IMR-90 (cell line): ENCODE measurements at places on chromosomes 1 and 21. TPM values are rescaled to one million over a fixed set of nuclear protein-coding genes. Genes with fewer than 3 reads are reported as not detected.

LRRC53 gene
- total RNA-seq: not detected in 2 replicates

ERICH3 gene
- not detected in 2 replicates for total RNA-seq

TNFSF18 gene
- total RNA-seq: 0.18 and 0.28 TPM in 2 replicates

RIT1 gene
- 46.8 and 52.2 TPM in 2 replicates for total RNA-seq

TAS1R1 gene
- total RNA-seq: not detected in 2 replicates

S100A12 gene
- total RNA-seq: not detected in 2 replicates

KCNE1 gene
- 0.83 and 0.90 TPM in 2 replicates for total RNA-seq

VHLL gene
- total RNA-seq: 0.28 TPM in 1 of 2 replicates, not detected in the other

TPRG1L gene
- total RNA-seq: 25.3 and 25.6 TPM in 2 replicates

CFAP57 gene
- 0.28 and 0.36 TPM in 2 replicates for total RNA-seq

AGBL4 gene
- not detected in 2 replicates for total RNA-seq

KCNE2 gene
- not detected in 2 replicates for total RNA-seq

COL9A2 gene
- total RNA-seq: 0.56 and 0.90 TPM in 2 replicates

AGL gene
- total RNA-seq: 7.0 and 12.2 TPM in 2 replicates

FLG gene
- total RNA-seq: not detected in 2 replicates

DNA sequence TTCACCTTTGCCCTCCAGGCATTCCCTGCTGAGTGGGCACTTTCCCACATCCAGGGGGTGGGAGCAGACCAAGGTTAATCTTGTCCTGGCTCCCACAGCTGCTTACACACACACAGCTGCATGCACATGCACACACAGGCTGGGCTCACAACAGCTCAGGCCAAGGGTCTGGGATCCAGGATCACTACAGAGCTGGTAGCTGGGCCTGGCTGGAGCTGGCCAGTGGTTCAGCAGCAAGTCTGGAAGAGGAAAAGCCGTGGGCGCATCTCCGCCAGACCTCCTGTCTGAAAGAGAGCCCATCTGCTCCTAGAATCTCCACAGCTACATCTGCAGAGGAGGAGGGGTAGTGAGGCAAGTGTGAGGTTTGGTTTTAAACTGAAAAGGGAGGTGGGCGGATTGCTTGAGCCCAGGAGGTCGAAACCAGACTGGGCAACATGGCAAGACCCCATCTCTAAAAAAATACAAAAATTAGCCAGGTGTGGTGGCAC, 3.8 kb downstream of the CDK18 start:
- no peak for DNase-seq

DNA sequence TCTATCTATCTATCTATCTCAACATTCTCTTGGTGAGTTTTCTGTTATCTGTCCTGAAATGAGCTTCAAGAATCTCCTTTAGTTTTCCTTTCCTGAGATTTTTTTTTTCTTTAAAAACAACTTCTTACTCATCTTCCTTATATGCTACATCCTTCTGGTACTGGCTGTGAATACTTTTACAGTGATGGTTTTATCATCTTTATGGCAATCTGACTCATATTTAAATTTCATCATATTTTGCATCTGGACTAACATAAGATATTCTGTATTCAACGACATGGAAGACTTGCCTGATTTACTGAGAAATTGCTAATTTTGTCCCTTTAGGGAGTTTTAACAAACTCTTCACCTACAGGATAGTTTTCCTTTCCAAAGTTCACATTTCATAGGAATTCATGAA, 33.0 kb downstream of the PDE4B start:
- DNase-seq: peak; percentile 89

DNA sequence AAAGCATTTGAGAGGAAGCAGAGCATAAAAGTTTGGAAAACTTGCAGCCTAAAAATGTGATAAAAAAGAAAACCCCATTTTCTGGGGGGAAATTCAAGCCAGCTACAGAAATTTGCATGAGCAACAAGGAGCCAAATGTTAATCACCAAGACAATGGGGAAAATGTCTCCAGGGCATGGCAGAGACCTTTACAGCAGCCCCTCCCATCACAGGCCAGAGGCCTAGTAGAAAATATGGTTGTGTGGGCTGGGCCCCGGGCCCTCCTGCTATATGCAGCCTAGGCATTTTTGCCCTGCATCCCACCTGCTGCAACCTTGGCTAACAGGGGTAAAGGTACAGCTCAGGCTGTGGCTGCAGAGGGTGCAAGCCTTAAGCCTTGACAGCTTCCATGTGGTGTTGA, 299.6 kb upstream of the NCAM2 start:
- DNase-seq: no peak

GRCh38 chr1:242187171-242187570, 188.3 kb upstream of the MAP1LC3C start:
- no peak for DNase-seq

DNA sequence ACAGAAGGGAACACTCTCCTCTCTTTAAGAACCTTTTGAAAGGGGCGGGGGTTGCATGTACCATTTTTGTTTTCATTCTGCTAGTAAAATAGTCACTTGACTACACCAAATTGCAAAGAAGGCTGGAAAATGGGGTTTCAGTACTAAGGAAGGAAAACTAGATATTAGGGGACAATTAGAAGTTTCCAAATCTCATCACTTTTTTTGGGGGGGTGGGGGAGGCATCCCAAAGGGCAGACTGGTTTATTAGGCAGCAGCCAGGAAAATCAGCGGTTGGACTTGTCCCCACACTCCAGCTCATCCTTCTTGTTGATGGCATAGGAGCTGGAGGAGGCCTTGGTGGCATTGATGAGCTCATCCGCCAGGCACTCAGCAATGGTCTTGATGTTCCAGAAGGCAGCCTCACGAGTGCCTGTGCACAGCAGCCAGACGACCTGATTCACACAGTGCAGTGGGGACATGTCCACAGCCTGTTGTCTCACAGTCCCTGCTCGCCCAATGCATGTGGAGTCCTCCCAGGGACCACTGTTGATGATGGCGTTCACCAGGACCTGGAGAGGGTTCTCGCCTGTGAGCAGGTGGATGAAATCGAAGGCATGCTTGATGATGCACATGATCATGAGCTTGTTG, 1.7 kb upstream of the TMEM50B start:
- DNase-seq: no peak

DNA sequence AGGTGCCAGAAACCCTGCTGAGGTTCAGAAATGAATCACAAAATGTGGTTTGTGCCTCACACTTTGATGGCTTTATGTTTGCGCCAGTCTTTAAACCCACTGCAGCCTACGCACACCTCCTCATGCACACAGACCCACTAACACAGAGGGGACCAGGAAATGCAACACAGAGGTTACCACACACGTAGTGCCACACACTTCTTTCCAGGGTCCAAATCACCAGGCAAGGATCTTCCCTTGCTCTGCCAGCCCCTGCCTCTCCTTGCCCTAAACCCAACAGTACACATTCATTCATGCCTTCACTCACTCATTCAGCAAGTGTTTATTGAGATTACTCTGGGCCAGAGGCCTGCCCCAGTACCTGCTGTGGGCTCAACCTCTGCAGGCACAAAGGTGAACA, 17.5 kb downstream of the MAB21L3 start:
- DNase-seq: no peak

DNA sequence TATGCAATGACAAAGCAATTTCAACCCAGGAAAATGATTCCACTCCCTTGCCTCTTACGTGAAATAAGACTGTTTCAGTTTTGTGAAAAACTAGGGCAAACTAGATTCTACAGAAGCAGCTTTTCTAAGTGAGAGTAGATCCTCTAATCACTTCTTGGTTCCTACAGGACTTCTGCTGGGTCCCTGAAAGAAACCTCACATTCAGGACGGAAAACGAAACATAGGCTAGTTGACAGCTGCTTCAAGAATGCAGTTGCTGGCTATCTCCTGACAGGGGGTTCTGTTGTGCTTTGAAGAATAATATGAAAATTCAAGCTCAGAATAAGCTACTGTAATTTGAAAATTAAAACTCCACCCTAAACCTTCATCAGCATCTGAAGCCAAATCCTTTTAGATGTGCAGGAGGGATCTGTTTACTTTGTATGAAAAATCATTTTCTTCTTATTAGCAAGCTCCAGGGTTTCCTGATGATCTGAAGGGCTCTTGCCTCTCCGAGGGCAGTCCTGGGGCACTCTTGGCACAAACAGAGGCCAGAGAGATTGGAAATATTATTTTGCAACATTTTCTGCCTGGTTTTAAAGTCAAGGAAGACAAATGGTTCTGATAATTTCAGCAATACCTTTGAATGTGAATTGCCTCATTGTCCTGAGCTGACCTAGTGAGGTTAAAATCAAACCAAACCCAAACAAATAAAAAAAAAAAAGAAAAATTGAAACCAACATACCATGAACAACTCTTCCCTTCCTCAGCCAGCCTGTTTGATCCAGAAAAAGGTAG, 55.0 kb downstream of the NTMT2 start:
- peak; percentile 7 for DNase-seq

DNA sequence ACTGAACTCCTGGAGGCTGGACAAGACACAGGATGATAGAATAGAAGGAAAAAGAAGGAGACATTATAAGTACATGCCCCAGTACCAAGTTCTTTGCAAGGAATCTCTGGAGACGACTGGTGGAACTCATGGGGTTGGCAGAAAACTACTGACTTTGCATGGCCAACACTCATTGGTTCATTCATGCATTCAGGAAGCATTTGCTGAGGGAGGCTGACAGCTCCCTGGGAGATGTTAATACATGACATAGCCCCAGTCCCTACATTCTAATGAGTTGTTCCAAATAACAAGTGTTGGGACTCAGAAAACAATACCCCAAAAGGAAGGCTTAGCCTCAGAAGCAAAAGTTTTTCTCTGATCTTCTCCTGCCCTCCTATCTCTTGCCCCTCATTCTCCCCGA, 172.8 kb upstream of the IRF2BP2 start:
- no peak for DNase-seq

GRCh38 chr1:151803915-151804314, 1.3 kb downstream of the LINGO4 start:
- no peak for DNase-seq

DNA sequence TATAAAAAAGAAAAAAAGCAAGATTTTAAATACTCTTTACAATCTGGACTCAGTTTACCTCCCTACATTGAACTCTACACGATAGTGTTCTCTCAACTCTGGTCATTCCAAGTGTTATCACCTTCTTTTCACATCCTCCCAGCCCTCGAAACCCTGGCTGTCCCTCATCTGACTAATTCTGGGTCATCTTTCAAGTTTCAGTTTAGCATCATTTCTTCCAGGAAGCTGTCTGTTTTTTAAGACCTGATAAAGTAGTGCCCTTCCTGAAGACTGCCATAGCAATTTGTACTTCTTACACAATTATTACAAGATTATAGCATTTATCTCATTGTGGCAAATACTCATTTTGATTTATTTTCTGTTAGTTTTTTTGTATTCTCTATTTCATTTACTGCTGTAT, 1.2 kb downstream of the ALG14 start:
- DNase-seq: no peak

DNA sequence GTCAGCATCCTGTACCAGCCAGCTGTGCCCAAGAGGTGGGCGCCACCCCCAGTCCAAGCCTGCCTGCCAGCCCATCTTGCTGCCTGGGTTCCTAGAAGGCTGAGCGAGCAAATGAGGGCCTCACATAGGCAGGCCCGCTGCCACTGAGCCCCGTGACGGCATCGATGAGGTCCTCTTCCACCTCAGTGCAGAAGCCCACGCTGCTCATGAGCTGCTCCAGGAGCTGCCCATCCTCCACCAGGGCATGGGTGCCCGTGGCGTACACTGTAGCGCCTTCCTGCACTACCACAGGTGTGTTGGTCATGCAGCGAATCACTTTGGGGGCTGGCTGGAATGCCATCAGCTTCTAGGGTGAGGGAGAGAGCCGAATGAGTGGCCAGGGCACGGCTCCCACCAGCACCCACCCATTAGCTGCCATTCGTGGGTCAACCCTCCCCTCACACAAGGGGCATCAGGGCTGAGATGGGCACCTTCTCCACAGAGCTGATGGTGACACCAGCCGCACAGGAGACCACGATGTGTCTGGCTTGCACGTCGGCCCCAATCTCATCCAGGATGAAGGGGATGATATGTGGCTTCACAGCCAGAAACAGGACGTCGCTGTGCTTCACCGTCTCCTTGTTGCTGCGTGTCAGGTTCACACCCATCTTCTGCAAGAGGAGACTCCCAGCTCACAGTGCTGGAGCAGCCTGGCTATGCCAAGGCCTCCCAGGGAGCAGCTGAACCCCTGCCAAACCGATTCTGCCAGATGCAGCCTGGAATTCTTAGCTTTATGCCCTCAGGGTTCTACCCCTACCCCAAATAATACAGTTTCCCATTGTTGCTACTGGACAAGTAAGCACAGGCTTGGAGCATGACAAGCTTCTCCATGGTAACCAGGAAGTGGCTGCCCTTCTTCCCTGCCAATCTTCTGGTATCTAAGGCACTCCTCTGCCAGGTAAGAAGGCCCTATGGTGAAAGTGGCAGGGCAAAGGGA, 2.0 kb downstream of the PYCR2 start:
- no peak for DNase-seq

DNA sequence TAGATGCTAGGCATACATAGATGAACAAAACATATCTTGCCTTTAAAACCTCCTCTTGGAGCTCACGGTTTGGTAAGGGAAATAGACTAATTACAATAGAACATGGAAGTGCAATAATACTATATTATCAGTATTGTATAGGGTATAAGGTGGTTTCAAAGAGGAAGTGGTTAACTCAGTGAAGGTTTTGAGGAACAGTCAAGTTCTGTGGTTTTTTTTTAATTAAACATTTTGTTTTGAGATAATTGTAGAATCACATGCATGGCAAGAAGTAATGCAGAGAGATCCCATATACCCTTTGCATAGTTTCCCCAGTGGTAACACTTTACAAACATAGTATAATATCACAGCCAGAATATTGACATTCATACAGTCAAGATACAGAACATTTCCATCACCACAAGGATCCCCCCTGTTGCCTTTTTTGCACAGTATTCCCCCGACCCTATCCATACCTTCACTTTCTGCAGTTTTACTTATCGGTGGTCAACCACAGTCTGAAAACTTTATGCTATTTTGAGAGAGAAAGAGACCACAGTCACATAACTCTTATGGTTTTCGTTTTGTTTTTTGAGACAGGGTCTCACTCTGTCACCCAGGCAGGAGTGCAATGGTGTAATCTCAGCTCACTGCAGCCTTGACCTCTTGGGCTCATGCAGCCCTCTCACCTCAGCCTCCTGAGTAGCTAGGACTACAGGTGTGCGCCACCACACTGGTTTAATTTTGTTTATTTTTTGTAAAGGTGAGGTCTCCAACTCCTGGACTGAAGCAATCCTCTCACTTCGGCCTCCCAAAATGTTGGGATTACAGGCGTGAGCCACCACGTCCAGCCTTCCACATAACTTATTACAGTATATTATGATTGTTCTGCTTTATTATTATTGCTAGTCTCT, 60.5 kb upstream of the KIAA1614 start:
- DNase-seq: no peak
